ENCODE measurements at places on chromosomes 4 and X.

DNA sequence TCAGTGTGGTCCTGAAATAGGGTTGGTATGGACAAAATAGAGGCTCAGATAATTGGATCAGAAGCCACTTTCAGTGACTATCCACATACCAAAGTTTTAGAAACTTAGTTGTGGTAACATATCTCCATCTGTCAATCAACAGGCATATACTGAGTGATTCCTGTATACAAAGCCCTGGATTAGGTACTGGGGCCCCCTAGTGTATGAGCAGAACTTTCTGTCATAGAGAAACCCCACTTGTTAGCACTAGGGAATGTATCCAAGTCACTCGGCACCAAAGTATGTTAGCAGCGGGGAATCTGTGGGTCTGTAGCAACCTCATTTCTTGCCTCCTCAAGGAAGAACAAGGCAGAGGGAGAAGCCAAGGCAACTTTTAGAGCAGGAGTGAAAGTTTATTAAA is 50.7 kb downstream of the MAP7D3 start:
- no peak overlapping the region for H3K27ac ChIP-seq
- H3K4me1 ChIP-seq: peaks cover 10% of the 10 kb centered on the region
- H3K4me3 ChIP-seq: no peak overlapping the region
- no peaks in the 10 kb centered on the region for H3K36me3 ChIP-seq

DNA sequence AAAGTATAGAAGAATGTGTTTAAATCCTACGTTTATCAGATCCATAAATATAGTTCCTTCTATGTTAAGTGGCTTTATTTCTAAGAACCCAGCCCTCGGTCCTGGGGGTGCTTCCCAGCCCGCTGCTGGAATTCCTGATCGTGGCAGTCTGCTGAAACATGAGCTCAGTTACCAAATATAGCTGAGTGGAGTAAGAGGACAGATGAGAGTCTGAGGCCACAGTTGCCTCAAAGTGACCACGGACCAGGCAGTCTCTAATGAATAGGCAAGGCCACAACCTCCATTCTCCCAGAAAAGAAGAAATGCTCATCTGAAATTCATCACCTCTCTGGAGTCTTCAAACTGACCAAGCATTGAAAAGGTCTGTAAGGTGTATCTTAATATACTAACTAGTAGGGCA is at the start of gene PALLD:
Gene PALLD, plus strand, starts transcription at position 219 of the 400 bp plus-strand sequence.
- no peaks in the 10 kb centered on the region for H3K4me1 ChIP-seq
- H3K4me3 ChIP-seq: no peak within 1 kb of the TSS
- no peaks in the 10 kb centered on the region for H3K27me3 ChIP-seq
- H3K27ac ChIP-seq: no peak within 1 kb of the TSS
- no peaks in the 10 kb centered on the region for H3K36me3 ChIP-seq
- no peak for DNase-seq

DNA sequence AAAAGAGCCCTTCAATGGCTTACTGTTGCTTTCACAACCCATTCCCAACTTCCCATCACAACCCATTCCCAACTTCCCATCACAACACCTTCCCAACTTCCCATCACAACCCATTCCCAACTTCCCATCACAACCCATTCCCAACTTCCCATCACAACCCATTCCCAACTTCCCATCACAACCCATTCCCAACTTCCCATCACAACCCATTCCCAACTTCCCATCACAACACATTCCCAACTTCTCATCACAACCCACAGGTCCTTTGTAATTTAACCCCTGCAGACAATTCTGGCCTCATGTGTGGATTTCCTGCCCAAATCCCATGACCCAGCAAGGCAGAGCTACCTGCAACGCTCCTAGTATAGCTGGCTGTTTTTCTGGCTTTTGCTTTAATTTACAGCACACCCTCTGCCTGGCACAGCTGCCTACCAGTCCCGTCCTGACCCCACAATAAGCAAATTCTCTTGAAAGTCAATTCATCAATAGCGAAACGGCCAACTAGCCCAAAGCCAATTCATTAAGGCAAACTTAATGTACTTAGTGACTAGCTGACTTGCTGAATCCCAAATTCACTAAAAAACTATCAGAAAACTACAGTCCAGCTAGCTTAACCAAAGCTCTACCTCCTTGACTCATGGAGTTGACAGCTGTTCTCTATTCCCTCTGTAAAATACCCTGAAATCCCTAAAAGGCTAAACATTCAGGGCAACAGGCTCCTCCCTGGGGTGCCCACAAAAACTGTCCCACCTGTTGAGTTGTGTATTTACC is 75.6 kb downstream of the AFAP1 start:
- H3K4me1 ChIP-seq: peaks cover 6% of the 10 kb centered on the region
- no peak overlapping the region for H3K27ac ChIP-seq
- DNase-seq: no peak
- H3K36me3 ChIP-seq: no peaks in the 10 kb centered on the region
- H3K27me3 ChIP-seq: no peaks in the 10 kb centered on the region

GRCh38 chr4:158094413-158095134 is 78.3 kb downstream of the GASK1B start:
- H3K4me3 ChIP-seq: no peak overlapping the region
- H3K36me3 ChIP-seq: no peaks in the 10 kb centered on the region
- H3K4me1 ChIP-seq: no peaks in the 10 kb centered on the region

GRCh38 chrX:72081605-72082320 is 50.0 kb downstream of the RTL5 start:
- H3K36me3 ChIP-seq: no peaks in the 10 kb centered on the region
- no peak overlapping the region for H3K27ac ChIP-seq
- no peak for DNase-seq
- H3K27me3 ChIP-seq: no peaks in the 10 kb centered on the region
- peaks cover 13% of the 10 kb centered on the region for H3K4me1 ChIP-seq

- H3K36me3 ChIP-seq: no peaks in the 10 kb centered on the region
- H3K4me3 ChIP-seq: no peak overlapping the region
- no peaks in the 10 kb centered on the region for H3K4me1 ChIP-seq
- H3K27ac ChIP-seq: no peak overlapping the region
- DNase-seq: no peak
These were observed 40.5 kb upstream of the SPP1 start for GRCh38 chr4:87934973-87935372.

DNA sequence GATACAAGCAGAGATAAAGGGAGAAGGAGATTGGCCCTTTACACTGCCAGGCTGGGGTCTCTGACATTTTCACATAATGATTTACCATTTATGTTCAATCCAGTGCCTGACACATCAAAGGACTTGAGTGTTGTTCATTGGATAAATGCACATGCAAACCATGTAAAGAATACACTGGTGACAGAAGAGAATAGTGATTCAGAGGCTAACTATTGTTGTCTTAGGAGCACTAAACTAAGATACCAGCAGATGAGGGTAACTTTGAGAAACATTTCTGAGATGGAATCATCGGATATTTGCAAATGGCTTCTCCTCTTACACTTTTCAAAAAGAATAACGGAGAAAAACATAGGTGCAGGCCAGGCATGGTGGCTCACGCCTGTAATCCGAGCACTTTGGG is 67.3 kb upstream of the HHIP start:
- H3K4me3 ChIP-seq: no peak overlapping the region
- no peaks in the 10 kb centered on the region for H3K4me1 ChIP-seq
- no peak for DNase-seq
- no peak overlapping the region for H3K27ac ChIP-seq

DNA sequence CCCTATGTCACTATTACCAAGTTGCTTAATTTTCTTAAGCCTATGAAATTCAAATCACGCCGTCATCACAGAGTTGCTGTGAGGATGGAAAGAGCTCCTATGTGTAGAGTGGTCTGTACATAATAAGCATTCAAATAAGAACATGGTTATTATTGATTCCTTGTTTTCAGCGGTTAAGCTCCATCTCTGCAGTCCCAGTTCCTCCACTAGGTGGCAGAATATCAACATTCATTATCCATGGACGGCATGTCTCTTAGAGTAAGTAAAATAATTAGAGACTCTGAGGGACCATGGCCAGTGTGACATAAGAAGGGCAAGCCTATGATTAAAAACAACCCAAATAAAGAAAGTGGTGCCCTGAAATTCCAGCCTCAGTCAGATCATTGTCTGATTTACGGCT is 132.5 kb upstream of the NHS start:
- H3K4me1 ChIP-seq: no peaks in the 10 kb centered on the region
- no peak overlapping the region for H3K27ac ChIP-seq
- no peak overlapping the region for H3K4me3 ChIP-seq
- H3K27me3 ChIP-seq: no peaks in the 10 kb centered on the region
- DNase-seq: no peak
- no peaks in the 10 kb centered on the region for H3K36me3 ChIP-seq

GRCh38 chr4:15536552-15537499 is 67.1 kb downstream of the CC2D2A start:
- H3K27me3 ChIP-seq: no peaks in the 10 kb centered on the region
- H3K4me1 ChIP-seq: no peaks in the 10 kb centered on the region
- DNase-seq: no peak
- no peaks in the 10 kb centered on the region for H3K36me3 ChIP-seq
- H3K4me3 ChIP-seq: no peak overlapping the region

DNA sequence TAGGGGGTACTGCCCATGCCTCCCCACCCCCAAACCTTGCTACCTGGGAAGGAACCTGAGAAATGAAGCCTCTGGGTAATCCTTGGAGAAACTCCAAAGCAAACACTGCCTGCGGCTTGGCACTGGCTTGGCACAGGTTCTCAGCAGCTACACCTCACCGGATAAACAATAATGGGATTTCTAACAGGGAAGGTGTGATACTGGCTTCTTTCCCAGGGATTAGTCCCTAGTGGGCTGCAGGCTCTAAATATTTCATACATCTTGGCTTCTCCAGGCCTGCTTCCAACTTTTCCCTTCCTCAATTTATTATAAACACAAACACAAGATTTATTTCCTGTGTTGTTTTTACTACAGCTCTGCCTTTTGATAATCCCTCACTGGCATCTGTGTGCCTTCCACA is 12.5 kb downstream of the SEC24D start:
- DNase-seq: no peak
- H3K4me1 ChIP-seq: no peaks in the 10 kb centered on the region
- H3K27me3 ChIP-seq: no peaks in the 10 kb centered on the region
- H3K27ac ChIP-seq: no peak overlapping the region

- H3K27ac ChIP-seq: no peak overlapping the region
- no peak overlapping the region for H3K4me3 ChIP-seq
- peaks cover 4% of the 10 kb centered on the region for H3K36me3 ChIP-seq
- no peaks in the 10 kb centered on the region for H3K4me1 ChIP-seq
- H3K27me3 ChIP-seq: no peaks in the 10 kb centered on the region
- DNase-seq: no peak
These were observed 107.6 kb upstream of the BMPR1B start for GRCh38 chr4:94650134-94650495.

GRCh38 chr4:77697860-77698590 is 92.4 kb downstream of the CXCL13 start:
- H3K27ac ChIP-seq: no peak overlapping the region
- H3K4me3 ChIP-seq: no peak overlapping the region
- no peaks in the 10 kb centered on the region for H3K4me1 ChIP-seq
- no peaks in the 10 kb centered on the region for H3K27me3 ChIP-seq
